Foreskin fibroblast (primary cell): ENCODE measurements at places on chromosomes 3 and 15.
A peak's percentile ranks its signal among the peaks of the same experiment; 100 is the strongest.

GRCh38 chr3:30578479-30578878, 27.9 kb upstream of the TGFBR2 start:
- peak; percentile 95 for DNase-seq

DNA sequence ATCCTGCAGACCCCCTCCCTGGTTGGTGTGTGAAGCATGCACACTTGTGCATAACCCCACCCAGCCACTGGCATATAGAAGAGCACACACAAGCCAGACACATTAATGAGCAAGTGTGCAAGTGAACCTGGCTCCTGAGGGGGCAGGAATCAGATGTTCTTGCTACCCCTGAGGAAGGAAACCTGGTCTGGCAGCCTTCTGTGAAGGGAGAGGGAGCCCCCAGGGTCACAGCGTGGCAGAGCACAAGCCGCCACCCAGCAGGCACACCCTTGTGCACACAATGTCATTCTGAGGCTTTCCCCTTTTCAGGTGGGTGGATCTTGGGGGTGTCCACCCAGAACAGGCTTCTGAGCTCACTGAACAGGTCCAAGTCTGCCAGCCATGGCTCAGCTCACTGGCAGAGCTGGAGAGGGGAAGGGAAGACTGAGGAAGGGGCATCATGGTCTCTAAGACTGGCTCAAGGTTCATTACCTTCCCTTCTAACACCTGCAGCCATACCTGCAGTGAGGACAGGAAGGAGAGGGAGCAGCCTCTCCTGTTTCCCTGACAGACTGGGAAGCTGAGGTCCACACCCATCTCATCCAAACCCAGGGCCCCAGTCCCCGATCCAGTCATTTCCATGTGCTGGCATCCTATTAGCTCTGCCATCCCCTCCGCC, 31.6 kb upstream of the SEMA3F start:
- no peak for DNase-seq

- no peak for DNase-seq
Observed at GRCh38 chr3:197393711-197394110, 95.3 kb upstream of the DLG1 start.

DNA sequence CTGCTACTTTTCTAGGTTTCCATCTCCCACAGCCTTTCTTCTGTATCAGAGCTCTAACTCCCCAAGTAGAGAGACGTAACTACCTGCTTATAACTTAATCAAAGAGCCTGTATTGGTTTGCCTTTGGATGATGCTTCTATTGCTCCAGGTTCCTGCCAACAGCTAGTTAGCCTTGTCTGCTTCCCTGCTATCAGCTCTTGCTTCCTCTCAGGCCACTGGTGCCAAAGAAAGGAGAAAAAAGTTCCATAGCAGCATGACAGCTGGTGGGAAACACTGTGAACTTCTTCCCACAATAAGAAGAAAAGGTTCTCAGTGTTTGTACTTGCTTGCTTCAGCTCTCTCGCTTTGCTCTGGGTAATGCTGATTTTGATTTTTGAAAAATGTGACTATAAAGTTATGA, 206.6 kb downstream of the GBE1 start:
- DNase-seq: no peak

- DNase-seq: peak; percentile 56
Observed at GRCh38 chr15:37973856-37974255, 39.4 kb downstream of the TMCO5A start.

DNA sequence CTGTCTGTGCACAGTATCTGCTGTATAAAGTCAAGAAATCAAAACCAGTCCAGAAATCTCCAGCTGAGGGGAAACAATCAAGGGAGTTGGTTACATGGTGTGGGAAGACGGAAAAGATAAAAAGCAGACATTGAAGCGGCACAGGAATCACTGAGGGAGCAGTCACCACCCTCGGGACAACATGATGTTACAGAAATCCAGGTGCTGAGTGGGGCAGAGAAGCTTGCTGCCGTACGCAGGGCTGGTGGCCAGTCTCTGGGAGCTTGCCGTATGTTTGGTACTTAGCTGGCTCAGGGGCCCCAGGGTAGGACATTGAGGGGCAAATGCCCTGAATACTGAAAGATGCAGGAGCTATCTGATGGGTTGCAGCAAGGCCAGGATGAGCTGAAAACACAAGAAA, 237.9 kb downstream of the EDEM1 start:
- DNase-seq: no peak

- DNase-seq: no peak
Observed at GRCh38 chr3:127005864-127006500, 23.1 kb downstream of the PLXNA1 start.

DNA sequence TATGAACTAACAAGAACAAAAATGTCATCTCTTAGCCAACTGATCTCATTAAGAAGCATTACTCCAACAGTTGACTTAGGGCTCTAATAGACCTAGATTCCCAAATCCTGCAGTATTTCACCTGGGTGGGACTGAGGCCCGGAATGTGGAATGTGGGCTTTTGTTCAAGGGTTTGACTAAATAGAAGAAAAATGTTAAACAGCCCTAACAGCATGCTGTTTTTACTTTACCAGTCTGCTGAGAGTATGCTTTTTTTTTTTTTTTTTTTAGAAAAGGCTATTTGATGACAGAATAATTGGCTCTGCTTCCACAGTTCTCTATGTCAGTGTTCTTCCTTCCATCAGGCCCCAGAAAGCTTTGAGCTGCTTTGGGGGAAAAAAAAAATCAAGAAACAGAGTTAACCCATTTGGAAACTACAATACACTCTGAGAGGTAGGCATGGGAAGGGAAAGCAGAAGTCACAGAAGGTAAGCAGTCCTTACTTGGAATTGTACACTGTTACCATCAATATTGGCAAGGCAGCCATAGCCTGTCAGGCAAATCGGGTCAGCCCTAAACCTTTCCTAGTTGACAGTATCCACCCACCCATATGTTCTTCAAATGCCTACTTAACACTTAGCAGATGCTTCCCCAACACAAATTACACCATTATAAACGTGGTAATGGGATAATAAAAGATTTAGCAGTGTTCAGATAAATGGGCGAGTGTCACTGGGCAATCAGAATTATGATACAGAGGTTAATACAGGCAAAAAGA, 224.2 kb downstream of the CNTN3 start:
- DNase-seq: no peak

- no peak for DNase-seq
Observed at GRCh38 chr3:15470261-15470660, 42.9 kb downstream of the EAF1 start.

GRCh38 chr15:71153823-71154524, 38.7 kb downstream of the THSD4 start:
- DNase-seq: peak; percentile 39

- DNase-seq: peak; percentile 32
Observed at GRCh38 chr3:128009952-128010846, 42.0 kb upstream of the SEC61A1 start.

- no peak for DNase-seq
Observed at GRCh38 chr3:17398959-17399551, 343.4 kb downstream of the TBC1D5 start.

DNA sequence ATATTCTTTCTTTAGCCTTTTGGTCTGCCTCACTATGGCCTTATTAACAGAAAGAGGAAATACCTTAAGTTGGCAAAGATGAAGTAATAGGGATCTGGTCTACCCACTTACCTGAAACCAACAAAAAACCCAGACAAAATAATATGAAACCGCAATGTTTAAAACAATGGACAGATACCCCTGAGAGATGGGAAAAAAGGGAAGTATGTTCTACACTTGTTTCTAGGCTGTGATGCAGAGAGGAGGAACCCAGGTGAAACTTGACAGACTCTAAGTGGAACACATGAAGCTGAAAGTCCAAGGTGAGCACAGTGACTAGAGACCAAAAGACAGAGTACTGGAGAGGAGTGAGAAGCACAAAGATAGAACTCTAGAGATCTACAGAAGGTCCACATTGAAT, 78.4 kb downstream of the NR2E3 start:
- no peak for DNase-seq

DNA sequence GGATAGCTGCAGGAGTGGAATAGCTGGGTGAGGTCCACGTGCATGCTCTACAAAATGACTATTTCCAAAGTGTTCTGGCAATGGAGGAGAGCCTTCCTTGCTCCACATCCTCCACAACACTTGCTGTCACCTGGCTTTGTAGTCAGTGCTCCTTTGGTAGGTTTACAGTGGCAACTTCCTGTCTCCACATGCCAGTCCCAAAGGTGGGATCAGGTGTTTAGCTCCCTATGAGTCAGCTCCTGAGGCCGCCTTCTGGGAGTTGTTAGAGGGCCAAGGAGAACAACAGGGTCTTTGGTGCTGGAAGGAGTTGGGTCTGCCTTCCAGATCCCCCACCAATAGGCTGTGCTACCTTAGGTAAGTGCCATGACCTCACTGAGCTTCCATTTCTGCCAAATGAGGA, 15.3 kb upstream of the LIMD1 start:
- no peak for DNase-seq

- DNase-seq: no peak
Observed at GRCh38 chr15:39094116-39094515, 486.8 kb upstream of the THBS1 start.

GRCh38 chr3:147652651-147653366, 243.6 kb downstream of the ZIC1 start:
- DNase-seq: peak; percentile 2

GRCh38 chr15:89777782-89778380, 1.7 kb downstream of the MESP2 start:
- no peak for DNase-seq

DNA sequence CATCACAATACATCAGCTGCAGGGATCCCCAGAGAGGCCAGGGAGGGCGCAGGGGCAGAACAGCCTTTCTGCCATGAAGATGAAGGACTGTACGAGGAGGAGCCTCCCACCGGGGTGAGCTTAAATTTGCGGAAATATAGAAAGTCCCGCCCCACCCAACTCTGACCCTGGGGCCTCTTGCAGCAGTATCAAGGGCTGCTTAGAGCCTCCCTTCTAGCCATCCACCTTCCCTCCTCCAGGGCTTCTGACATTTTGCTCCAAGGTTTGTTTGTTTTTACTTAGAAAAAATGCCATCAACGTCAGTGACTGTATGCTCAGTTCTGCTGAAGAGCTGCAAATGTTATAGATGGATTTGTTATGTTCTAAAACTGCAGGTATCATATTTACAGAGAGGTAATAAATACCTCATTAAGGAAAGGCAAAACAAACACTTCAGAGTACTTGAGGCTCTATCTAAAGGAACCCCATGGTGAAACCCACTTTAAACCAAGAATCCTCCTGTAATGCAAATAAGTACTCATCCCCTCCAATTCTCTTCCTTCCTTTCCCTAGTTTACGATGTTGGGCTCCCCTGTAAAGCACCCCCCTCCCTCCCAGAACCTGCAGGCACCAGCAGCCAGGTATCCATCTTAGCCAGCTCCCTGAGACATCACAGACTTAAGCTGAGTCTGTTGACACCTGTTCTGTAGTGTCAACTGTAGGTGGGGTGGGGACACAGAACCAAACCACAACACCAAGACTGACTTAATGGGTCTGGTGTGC, 30.5 kb downstream of the RFTN1 start:
- no peak for DNase-seq

DNA sequence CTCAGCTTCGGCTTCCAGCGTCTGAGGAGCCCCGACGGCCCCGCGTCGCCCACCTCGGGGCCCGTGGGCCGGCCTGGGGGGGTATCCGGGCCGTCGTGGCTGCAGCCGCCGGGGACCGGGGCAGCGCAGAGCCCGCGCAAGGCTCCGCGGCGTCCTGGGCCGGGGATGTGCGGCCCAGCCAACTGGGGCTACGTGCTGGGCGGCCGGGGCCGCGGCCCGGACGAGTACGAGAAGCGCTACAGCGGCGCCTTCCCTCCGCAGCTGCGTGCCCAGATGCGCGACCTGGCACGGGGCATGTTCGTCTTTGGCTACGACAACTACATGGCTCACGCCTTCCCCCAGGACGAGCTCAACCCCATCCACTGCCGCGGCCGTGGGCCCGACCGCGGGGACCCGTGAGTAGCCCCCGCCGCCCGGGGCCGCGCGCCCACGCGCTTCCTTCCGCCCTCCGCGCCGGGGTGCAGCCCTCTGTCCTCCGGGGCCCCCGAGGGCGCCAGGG, 462 bp downstream of the EDEM1 start:
- DNase-seq: peak; percentile 32

GRCh38 chr3:47512416-47513124, 942 bp downstream of the ELP6 start:
- DNase-seq: peak; percentile 47

GRCh38 chr3:117063930-117064329, 354.4 kb downstream of the TUSC7 start:
- DNase-seq: peak; percentile 61

DNA sequence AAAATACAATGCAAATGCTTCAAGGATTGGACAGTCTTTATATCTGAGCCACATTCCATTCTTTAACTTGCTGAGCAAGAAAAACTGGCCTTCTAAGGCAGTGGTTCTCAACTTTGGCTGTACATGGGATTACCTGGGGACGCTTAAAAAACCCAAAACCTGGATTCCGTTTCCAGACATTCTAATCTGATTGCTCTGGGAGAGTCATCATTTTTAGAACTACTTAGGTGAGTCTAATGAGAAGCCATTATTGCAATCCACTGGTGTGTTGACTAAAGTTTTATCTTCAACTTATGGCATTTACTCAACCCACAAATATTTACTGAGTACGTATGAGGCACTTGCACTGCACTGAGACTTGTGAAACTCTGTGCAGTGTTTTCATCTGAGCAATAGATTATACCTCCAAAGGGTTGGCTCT, 195.7 kb upstream of the ATP11B start:
- DNase-seq: no peak

GRCh38 chr15:39242345-39242744, 338.5 kb upstream of the THBS1 start:
- peak; percentile 66 for DNase-seq

DNA sequence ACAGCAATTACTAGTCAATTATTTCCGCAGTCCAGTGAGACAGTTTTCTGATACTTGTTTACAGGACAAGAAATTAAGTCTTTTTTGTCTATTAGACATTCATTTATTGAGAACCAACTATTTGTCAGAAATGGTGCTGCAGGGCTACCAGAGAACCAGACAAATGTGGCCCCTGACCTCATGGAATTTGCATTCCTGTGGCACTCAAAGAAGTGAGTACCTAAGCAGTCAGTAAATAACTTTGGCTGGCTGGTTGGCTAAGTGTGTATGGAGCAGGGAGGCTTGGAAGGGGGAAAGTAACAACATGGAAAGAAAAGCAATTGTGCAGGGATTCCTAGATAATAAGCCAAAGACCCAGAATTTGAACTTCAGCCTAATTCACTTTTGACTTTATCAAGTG, 837.0 kb upstream of the CFAP20DC start:
- no peak for DNase-seq

DNA sequence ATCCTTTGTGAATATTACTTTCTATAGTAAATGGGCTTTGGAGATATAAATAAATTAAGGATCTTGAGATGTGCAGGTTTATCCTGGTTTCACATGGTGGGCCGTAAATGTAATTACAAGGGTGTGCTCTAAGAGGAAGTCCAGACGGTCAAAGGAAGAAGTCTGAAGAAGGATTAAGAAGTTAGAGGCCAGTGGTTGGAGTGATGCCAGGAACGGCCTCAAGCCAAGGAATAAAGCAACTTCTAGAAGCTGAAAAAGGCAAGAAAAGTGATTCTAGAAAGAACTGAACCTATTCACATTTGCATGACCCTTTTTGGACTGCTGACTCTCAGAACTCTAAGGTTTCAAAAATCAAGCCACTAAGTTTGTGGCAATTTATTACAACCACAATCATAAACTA, 981.3 kb upstream of the ALCAM start:
- DNase-seq: no peak

GRCh38 chr15:66638377-66638776, 63.7 kb upstream of the SMAD6 start:
- DNase-seq: no peak
